Activated T-helper 9 cell treated with anti-CD3 and anti-CD28 coated beads, Interleukin-2, amount 50 U/mL, for 16 hours (primary cell): ENCODE measurements at places on chromosomes 3 and 15.

- DNase-seq: no peak
Observed at GRCh38 chr3:45043728-45044299, 17.7 kb downstream of the CLEC3B start.

- no peak for DNase-seq
Observed at GRCh38 chr3:99817047-99817436, 620 bp upstream of the CMSS1 start.

- DNase-seq: no peak
Observed at GRCh38 chr15:49875392-49875791, 243.6 kb downstream of the ATP8B4 start.

GRCh38 chr3:5466717-5467116 is 279.2 kb downstream of the EDEM1 start:
- DNase-seq: no peak

GRCh38 chr15:34374816-34375215 is 7.8 kb upstream of the LPCAT4 start:
- DNase-seq: no peak

DNA sequence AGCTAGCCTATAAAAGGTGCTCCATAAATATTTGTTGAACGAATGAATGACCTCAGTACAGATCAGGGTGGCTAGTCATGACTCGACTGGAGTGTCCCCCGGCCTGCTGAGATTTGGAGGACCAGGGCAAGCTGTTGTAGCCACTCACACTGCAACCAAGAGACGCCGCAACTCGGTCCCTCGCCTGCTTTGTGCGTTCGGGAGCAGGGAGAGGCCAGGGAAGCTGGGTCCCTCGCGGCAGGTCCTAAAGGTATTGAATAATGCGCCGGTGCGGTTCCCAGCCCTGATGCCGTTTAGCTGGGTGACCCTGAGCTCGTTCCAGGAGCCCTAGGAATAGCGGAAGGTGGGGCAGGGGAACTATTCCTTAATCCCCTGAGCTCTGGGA is 1.8 kb downstream of the IGDCC4 start:
- no peak for DNase-seq

DNA sequence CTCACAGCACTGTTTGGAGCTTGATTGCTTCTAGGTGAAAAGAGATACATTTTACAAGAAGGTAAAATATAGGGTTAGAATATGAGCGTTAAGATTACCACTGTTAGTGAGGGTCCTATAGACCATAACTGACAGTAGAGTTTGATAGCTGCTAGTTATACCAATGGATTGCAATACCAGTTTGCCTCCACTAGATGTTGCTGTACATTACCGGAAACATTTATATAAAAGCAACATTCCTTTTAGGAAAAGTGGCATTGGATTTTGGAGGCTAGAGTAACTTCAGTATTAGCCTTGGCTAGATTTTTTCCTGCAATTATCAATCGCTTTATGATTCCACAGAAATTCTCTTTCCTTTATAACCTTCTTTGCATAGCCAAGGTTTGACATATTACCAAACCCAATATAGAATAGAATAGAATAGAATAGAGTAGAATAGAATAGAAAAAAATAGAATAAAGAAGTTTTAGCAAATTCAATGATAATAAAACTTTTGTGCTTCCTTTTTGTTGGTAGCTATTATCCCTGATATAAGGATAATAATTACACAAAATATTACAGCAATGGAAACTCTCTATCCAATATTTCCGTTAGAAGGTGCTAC is 1093.6 kb upstream of the ALCAM start:
- no peak for DNase-seq

GRCh38 chr3:175255698-175256097 is 396.6 kb downstream of the NAALADL2 start:
- no peak for DNase-seq

DNA sequence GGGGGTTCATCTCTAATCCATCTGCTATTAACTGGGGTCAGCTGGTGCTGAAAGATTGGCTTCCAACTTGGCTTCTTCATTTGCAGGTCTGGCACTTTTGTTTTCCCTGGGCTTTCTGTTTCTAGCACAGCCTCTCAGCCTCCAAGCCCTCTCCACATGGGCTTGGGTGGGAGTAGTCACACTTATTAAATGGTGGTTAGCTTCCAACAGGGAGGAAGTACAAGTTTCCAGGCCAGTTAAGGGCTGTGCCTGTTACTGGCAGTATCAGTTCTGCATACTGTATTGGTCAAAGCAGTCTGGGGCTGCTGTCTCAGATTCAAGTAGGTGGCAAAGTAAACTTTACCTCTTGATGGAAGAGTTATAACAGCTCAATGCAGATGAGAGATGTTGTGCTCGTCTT is 627.1 kb upstream of the CCDC54 start:
- DNase-seq: no peak
